ENCODE measurements at places on chromosomes 3 and 15.
A peak's percentile ranks its signal among the peaks of the same experiment; 100 is the strongest.

DNA sequence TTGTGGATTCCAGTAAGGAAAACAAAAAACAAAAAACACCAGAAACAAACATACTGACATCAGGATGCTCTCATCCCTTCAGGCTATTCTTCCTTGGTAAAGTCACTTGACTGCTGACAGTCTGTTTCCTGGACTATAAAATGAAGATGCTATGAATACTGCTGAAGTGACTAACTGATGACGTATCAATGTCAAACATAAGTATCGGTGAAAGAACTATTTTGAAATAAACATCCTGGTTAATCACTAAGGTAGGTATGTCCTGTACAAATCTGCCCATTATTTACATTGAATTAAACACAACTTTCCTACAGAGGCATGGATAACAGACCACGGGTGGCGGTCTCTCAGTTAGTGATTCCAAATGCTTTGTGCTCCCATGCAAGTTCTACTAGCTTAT, 45.9 kb downstream of the CHAC1 start:
- DNase-seq: no peak

DNA sequence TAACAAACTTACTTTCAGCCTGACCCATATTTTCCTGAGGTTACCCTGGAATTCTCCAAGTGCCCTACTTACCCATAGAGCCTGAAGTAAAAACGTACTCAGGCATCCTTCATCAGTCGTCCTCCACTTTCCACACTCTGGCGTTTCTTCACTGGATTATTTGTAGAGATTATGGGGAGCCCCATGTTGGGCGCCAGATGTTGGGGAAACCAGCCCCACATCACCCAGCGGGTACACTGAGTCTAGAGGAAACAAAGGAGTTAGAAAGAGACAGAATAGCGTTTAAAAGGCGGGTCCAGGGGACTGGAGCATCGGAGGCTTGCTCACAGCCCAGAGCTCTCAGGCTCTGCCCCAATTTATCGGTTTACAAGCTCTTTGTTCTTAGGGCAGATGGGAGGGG, 9.7 kb upstream of the SLC28A2 start:
- DNase-seq: no peak

GRCh38 chr3:9951962-9952805, at the start of gene PRRT3:
Gene PRRT3, minus strand, starts transcription at chr3:9952408. Its CDS starts 2,293 bp downstream, at chr3:9950115.
- DNase-seq: peak; percentile 46

GRCh38 chr3:19392150-19392549, 243.8 kb downstream of the KCNH8 start:
- no peak for DNase-seq

GRCh38 chr3:33889394-33890039, 91.1 kb downstream of the PDCD6IP start:
- DNase-seq: no peak

GRCh38 chr3:98945101-98945524, 43.6 kb upstream of the DCBLD2 start:
- no peak for DNase-seq

GRCh38 chr3:188889054-188889491, 282.7 kb upstream of the TPRG1 start:
- DNase-seq: no peak

GRCh38 chr3:72449551-72449950, 398.7 kb downstream of the SHQ1 start:
- DNase-seq: no peak

DNA sequence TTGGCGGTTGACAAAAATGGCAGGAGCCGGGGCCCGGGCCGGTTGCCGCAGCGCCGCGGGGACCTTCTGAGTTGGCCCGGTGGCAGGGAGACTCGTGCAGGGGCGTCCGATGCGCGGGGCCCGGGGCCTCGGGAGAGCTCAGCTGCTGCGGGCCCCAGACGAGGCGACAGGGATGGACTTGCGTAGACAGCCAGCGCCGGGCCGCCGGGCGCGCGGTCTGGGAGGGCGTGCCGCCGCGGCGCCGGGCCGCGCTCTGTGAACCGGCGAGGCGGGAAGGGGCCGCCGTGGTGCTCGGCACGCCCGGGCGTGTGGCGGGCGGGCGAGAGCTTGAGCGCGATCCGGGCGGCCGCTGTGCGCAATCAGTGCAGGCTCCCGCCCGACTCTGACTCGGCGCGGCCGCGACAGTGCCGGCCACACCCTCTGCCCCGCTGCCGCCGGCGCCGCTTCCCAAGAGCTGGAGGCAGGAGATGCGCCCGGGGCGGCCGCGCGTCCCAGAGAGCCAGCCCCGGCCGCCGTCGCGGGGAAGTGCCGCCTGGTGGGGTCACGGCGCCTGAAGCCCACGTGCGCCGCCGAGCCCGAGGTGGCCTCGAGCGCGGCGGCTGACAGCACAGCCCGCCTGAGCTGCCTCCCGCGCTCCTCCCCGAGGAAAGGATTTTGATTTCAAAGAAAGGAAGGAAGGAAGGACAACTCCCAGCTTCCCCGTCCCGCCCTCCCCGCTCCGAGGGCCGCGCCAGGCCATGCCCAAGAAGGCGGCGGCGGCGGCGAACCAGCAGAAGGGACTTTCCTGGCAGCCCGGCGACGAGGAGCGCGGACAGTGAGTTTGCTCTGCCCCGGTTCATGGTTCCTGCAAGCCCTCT, 657 bp downstream of the TLNRD1 start:
- DNase-seq: peak; percentile 50

- DNase-seq: no peak
These were observed 129.7 kb upstream of the ABHD17C start for GRCh38 chr15:80565398-80565797.

DNA sequence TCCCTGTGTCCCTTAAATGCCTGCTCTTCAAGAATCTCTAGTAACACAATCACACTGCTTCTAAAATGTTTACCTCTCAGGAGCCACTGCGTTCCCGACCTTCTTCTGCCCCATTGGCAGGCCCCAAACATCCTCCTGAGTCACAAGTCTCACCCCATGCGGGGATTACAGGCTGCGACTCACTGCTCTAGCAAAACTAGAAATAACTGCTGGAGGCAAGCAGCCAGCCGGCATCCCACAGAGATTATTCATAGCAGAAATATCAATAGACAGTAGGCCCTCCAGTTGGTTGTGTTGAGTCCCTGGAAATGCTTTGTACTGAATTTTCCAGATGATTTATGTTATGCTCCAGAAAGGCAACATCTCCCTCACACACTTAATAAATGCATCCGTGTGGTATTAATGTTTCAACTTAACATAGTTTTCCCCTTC, 64.8 kb downstream of the RFTN1 start:
- no peak for DNase-seq

- no peak for DNase-seq
These were observed 1.1 kb downstream of the C2CD4B start for GRCh38 chr15:62164014-62164395.

DNA sequence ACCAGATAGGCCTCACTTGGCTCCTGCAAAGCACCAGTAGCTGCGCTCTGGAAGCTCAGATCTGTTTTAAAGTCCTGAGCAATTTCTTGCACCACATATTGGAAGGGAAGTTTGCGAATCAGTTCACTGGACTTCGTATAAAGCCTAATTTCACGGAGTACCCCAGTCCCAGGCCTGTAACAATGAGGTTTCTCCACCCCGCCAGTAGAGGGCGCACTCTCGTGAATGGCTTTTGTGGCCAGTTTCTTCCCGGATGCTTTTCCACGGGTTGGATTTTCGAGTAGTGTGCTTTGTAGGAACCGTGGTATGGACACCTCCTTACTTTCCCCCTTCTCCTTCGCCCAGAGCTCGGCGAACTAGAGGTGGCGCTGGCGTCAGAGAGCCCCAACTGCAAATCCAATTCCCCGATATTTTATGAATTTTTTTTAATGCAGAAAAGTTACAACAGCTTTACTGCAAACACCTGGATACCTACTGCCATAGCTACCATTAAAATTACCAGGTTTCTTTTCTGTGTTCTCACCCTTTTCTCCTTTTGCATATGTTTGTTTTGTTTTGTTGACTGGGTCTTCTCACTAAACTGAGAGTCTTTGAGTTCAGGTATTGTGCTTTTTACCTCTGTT, 13.3 kb downstream of the RARB start:
- peak; percentile 5 for DNase-seq

- DNase-seq: no peak
These were observed 18.4 kb upstream of the BCHE start for GRCh38 chr3:165855581-165855980.

DNA sequence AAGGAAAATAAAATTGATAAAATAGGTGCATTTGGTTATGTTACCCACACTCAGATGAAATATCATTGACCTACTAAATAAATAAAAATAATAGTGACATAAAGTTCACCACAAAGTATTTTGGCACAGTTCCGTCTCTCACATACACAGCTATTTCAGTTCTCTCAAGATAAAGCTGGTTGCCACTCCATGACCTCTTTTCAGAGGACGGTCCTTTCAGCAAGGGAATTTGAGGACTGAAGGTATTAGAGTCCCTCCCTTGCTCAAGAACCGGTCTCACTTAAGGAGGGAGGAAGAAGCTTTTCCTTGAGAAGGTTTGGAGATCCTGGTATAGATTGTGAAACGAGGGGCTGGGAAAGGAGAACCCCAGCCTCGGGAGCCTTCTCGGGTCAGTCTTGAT, 285.5 kb upstream of the CFAP20DC start:
- DNase-seq: no peak

DNA sequence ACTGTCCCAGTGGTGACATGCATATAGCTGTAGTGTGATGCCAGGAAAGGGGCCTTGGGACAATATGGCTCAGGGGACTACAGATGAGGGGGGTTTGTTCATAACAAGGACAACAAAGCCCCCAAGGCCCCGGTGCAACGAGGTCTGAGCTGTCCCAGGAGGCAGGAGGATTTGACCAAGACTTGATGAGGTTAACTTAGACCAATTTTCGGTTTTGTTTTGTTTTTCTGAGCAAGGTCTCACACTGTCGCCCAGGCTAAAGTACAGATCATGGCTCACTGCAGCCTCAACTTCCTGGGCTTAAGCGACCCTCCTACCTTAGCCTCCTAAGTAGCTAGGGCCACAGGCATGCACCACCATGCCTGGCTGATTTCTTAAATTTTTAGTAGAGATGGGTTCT, 23.8 kb downstream of the EFCAB12 start:
- DNase-seq: no peak

- no peak for DNase-seq
These were observed 952 bp upstream of the CHST2 start for GRCh38 chr3:143118630-143119008.

GRCh38 chr15:99668533-99669182, 64.6 kb downstream of the LYSMD4 start:
- DNase-seq: no peak

GRCh38 chr15:100771746-100772145, 107.9 kb upstream of the ALDH1A3 start:
- DNase-seq: no peak

DNA sequence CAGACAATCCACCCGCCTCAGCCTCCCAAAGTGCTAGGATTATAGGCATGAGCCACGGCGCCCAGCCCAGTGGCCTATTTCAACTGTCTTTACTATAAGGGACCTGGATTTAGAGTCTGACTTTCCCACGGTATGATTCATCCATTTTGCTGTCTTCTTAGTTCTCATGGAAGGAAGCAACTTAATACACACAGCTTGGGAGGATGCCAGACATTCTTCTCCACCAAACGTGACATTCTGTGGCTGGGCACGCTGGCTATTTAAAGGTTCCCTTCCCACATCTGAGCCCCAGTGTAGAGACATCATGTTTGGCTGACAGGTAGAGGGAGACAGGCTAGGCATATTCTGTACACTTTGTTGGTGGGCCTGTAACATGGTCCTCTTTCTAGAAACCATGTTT, 26.2 kb downstream of the FAM43A start:
- no peak for DNase-seq

GRCh38 chr15:74896316-74896715, 6.5 kb downstream of the MPI start:
- no peak for DNase-seq

DNA sequence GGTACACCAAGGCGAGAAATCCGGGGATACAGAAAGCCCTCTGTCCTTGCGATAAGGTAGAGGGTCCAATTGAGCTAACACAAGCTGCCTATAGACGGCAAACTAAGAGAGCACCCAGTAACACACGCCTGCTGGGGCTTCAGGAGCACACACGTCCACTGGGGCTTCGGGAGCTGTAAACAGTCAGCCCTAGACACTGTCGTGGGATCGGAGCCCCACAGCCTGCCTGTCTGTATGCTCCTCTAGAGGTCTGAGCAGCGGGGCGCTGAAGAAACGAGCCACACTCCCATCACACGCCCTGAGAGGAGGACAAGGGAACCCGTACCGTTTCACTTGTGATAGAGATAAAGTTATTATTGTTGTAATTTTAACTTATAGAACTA, 486 bp downstream of the SAMMSON start:
- DNase-seq: no peak

GRCh38 chr3:155352900-155353490, 59.5 kb upstream of the STRIT1 start:
- no peak for DNase-seq

DNA sequence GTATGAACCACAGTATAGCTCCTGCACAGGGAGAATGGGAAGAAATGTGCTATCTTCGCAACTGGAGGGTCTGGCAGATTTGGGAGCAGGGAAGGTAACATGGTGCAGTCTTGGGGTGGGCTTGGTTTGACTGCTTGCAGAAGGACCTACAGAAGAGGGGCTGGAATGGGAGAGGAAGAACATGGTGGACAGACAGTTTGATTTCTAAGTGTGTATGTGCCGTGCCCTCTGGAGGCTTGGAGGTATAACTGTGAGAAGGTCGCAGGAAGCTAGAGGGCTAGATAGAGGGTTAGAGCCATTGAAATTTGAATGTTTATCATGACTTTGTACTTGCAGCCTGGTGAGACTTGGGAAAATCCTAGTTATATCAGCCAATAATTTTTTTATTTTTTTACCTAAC, 169.2 kb downstream of the SQOR start:
- no peak for DNase-seq

DNA sequence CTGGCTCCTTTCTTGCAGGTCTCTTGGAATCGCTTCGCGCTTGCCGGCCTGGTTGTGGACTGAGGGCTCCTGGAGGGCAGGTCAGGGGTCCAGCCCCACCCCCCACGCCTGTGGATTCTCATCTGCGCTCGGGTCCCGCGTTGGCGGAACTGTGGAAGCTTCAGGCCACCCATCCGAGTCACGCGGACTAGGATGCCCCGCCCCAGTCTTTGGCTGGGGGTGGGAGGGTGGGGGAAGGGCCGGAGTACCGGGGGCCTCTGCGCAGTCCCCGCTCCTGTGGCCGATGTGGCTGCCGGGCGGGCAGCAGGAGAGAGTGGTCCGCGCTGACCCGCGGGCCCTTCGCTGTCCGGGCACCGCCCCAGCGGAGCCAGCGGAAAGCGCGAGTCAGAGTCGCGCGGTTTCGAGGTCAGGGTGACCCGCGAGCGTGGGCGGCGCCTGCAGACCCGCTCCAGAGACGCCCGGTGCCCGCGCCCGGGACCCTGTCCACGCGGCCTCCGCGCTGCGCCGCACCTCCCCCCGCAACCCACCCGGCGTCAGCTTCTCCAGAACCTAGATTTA, 114.2 kb downstream of the KLF13 start:
- peak; percentile 24 for DNase-seq

All from CD4-positive, alpha-beta T cell treated with Interleukin-15 for 4 hours (primary cell).